Activated CD8-positive, alpha-beta memory T cell treated with anti-CD3 and anti-CD28 coated beads for 36 hours (primary cell): ENCODE measurements at places on chromosomes 2 and 18. TPM values are rescaled to one million over a fixed set of nuclear protein-coding genes. Genes with fewer than 3 reads are reported as not detected.

The ABCG8 gene
- not detected for total RNA-seq

The NDUFV2 gene
- total RNA-seq = 342 TPM

The CFC1 gene
- total RNA-seq = not detected

The CFAP53 gene
- 0.25 TPM for total RNA-seq

The SLC4A3 gene
- 0.04 TPM for total RNA-seq

The EPHA4 gene
- 2.3 TPM for total RNA-seq

The TRPM8 gene
- total RNA-seq = not detected
